ENCODE measurements at places on chromosomes 12 and 14.

DNA sequence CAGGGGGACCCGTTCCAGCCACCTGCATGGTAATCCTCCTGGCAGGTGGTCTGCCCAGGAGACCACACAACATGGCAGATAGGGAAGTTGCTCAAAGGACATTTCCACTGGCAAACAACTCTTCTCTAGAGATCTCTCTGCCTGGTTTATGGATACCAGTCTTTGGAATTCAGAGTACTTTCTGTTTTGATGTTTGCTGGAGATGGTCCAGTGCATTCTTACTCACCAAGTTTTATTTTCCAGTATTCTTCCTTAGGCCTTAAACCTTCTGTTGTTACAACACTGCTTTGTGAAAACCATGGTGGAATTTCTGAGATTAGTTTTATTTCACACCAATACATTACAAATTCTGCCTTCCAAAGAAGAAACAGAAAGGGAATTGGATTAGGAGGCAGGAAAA, 428.3 kb downstream of the FUT8 start:
- DNase-seq, result no peak

DNA sequence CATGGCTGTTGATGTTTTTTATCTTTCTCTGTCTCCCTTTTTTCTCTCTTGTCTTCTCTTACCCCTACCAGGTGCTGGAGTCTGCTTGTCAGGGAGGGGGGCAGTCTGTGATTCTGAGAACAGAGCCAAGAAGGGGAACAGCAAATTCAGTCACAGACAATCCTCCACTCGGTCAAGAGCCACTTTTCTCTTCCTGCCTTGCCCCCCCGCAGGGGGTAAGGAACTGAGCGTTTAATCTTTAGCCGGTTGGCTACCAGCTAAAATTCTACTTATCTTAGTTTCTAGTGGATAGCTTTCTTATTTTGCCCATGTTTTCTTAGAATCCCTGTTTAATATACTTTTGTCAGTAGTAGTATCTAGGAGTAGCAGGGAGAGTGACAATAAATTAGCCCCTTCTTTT, 1.9 kb downstream of the RIMKLB start:
- DNase-seq, result no peak

DNA sequence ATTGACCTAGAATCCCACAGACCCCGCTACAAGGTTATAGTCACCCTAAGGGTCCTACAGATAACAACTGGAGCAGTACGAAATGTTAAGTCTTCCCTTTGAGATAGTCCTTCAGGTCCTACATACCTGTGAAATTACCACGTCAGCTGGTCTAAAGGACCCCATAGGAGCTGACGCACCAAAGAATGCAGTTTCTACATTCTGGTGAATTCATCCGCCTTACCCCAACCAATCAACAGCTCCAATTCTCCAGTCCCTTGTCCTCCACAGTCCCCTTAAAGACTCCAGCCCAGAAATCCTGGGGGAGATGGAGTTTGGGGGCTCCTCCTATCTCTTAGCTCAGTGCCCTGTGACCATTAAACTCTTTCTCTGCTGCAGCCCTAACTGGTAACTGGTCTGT, 36.2 kb upstream of the PRMT8 start:
- no peak for DNase-seq

GRCh38 chr12:13981990-13982389, 588 bp upstream of the GRIN2B start:
- no peak for DNase-seq

- no peak for DNase-seq
These were observed 9.5 kb downstream of the RNASE11 start for GRCh38 chr14:20578325-20578724.

Measured in stimulated activated CD4-positive, alpha-beta T cell treated with anti-CD3 and anti-CD28 coated beads, Interleukin-15, amount 100 ng/mL, for 1 hour (primary cell).